ENCODE measurements at places on chromosomes 12 and 14.

GRCh38 chr12:103880299-103881142, 39.5 kb upstream of the NT5DC3 start:
- DNase-seq: no peak

- DNase-seq: no peak
Observed at GRCh38 chr14:61547186-61548069, 147.9 kb upstream of the HIF1A start.

DNA sequence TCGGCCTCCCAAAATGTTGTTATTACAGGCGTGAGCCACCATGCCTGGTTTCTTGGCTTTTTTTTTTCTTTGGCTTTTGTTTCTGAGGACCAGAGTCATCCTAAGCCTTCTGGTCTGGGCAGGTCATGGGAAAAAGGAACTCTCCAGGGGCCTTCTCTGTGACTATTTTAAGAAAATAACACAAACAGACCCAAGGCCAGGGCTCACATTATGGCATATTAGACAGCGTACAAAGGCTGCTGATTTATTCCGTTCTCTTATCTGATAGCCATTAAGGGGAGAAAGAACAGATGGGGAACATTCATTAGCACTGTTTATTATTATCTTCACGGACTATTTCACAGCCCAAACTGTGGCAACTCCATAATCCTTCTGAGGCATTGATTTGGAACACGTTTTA, 28.8 kb upstream of the MANSC4 start:
- DNase-seq: peak; percentile 74

DNA sequence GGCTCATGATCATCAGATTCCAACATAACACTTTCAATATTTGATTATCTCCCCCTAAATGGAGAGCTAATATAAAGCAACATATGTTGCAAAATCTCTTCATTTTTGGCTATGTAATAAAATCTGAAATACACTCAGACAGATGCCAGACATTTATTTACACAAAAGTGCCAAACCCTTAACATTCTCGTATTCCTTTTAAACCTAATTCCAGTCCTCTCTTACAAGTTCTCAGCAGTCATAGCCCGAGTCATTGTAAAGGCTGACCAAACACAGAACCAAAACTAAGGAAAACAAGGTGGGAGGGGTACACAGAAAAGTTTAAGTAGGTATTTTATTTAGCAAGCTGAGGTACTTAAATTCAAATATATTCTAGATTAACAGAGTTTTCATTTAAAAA, 81.4 kb downstream of the LRP6 start:
- DNase-seq: no peak

DNA sequence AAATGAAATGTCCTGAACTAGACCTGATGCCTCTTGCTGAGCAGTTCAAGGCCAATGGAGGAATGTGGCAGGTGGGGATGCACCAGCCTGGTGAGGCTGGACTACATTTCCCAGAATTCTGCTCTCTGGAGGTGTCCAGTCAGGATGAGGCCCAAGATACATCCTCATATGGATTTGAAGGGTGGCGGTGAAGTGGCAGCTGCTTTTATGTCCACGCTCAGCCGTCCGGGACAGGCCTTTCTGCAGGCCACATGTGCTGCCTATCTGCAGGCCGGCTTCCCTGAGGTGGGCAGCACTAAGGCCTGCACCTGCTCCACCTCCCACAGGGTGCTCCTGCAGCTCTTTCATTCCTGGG, 230.2 kb downstream of the BCL11B start:
- DNase-seq: no peak

DNA sequence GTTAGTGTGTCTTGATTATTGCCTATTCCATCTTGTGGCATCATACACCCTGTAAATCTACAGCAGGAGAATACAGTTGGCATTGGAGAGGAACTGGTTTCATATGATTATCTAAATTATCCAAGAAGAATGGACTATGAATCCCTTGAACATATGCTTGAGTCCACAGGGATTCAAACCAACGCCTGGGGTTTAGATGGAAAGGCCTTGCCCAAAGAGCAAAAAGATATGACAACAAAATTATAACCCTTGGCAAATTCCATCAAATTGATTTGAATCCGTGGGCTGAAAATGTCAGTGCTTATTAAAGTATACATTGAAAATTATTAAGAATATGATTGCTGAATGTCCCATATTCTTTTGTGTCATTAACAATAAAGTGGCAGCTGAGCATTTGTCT, 108.2 kb downstream of the PDE3A start:
- no peak for DNase-seq

DNA sequence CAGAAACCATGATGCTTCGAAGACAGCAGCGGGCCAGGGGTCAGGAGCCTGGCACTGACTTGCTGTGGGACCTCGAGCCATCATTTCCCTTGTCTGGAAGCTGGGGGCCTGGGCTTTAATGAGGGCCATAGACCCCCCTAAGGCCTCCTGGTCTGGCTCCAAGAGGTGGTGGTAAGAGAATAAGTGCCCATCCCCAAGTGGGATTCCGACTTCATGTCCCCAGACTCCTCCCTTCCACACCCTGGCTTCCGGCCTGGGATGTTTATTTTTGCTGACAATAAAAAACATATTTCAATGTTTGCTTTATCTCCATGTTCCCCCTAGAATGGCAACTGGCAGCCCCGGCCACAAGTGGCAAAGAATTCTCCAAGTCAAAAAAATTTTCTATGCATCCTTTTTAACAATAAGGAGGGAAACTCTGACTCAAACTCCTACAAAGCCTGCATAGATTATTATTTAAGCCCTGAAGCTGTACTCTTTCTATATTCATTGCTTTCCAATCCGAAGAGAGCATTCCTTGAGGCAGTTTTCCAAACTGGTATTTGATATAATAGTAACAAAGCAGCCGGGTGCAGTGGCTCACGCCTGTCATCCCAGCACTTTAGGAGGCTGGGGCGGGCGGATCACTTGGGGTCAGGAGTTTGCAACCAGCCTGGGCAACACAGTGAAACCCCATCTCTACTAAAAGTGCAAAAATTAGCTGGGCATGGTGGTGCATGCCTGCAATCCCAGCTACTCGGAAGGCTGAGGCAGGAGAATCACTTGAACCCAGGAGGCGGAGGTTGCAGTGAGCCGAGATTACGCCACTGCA, 84.0 kb downstream of the ITPK1 start:
- no peak for DNase-seq

- DNase-seq: no peak
Observed at GRCh38 chr12:131383291-131383690, 327.6 kb upstream of the SFSWAP start.

DNA sequence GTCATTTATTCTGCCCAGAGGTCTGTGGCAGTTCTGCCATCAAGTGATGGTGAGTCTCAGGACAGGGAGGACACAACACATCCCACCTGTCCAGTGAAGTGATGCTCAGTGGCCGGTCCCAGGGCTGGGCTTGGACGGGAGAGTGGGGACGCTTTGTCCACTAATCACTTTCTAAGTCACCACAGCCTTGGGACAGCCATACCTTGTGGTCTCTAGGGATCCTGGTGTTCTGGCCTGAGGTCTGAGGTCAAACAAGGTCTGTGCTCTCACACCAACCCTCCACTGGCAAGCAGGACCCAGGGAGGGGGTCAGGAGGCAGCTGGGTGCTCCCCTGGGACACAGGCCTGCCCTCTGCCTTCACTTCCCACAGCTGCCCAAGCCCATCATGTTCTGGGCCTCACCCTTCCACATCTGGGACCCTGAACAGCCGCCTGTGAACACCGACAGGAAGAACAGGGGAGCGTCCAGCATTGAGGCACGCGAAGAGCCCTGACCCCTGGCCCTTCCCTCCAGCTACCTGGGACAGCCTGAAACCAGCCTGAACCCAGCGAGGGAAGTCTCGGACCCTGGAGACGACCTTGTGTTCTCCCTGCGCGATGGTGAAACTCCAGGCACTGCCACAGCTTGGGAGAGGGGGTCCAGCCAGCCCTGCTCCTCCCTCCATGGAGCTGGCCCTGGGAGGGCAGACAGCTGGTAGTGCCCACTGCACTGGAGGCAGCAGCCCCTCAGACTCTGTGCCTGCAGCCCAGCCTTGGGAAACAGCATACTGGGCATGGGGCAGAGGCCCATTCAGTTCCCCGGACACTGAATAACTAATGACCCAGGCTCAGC, 19.7 kb upstream of the GPR132 start:
- no peak for DNase-seq
